ENCODE measurements at places on chromosomes 2 and 18.

- no peak for DNase-seq
These were observed 806.5 kb downstream of the TDRD15 start for GRCh38 chr2:21930226-21930625.

DNA sequence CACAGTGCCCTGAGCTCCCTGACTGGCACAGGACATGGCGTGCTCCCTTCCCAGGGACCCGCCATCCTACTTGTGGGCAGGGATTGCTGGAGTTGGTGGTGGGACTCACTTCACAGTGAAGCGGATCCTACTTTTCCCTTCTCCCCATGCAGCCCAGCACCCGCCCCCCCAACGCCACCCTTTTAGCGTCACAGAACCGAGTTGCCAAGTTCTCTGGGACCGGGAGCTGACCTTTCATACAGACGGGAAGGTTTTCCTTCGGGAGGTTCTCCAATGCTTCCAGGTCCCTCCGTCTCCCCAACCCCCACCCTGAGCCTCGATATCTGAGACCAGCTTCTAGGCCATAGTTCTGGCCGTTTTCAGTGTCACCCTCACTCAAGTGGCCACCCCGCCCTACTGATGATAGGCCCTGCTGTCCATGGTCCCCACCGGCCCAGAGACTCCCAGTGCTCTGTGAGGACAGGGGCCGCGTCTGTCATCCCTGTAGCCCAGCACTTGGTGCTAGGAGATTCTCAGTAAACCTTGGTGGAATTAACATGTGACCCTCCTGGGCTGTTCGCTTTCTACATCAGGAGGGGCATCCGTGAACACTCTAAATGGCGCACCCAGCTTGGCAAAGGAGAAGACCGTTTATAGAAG lies 1.6 kb upstream of the DNMT3A start:
- DNase-seq: no peak

- no peak for DNase-seq
These were observed 110.6 kb upstream of the LYPD1 start for GRCh38 chr2:132780651-132781050.

GRCh38 chr18:76572518-76573247 lies 77.6 kb upstream of the ZNF516 start:
- DNase-seq: no peak

DNA sequence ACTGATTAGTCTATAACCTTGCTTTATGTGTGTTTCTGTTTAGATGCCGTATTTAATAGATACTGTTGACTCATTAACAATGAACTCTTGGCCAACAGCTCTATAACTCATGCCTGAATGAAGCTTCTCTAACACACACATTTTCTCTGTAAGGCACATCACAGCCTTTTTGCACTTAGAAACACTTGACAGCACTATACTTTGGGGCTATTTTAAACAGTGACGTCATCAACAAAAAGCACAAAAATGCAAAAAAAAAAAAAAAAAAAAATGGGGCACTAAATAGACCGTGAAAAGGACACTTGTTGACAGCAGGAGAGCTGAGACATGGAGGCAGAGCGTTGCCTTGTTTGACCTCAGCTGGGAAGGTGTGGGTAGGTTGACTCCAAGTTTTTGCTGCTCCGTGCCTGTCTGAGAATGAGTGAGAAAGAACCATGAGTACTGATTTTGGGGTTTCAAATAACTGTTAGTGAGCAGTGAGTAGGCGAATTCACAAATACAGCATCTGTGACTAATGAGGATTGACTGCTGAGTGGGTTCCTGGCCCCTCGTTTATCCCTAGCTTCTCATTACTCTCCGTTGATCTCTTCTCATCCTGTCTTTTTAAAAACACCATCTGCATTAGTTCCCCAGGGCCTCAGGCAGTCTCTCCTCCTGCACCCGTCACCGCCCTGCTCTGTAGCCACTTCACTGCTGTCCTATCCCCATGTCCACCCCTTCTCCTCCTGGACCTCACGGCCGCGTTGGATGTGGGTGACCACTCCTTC lies 24.4 kb downstream of the SPP2 start:
- DNase-seq: no peak

- no peak for DNase-seq
These were observed 93.2 kb downstream of the CACNB4 start for GRCh38 chr2:152005607-152006006.

DNA sequence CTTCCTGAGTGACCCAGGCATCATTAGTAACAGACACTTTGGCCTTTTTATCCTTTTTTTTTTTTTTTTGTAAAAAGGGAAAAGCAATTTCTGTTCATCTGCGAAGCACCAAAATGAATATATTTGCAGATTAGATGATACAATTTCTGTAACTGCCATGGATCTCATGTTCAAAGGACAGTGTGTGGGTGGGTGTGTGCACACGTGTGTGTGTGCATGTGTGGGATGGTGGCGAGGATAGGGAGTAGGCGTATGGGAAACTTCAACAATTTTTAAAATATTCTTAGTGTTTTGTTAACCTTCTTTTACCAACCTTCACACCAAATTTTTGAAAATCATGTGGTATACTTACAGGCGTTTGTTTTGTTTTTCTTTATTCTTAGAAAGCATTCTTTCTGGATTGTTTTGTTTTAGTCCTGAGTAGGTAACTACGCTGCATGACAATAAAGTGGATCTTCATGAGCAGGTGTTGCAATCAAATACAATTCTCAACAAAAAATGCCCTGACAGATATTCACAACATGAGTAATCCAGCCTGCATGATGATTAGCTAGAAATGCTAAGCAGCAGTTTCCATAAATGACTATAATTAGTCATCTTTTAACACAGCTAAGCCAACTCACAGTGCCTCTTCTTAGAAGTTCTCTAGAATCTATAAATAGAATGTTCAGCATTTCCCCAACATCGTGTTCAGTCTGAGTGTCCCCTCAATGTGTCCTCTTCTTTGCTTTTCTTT lies 53.5 kb upstream of the RMDN2 start:
- DNase-seq: no peak

GRCh38 chr2:153163055-153163454 lies 315.5 kb downstream of the RPRM start:
- DNase-seq: no peak

DNA sequence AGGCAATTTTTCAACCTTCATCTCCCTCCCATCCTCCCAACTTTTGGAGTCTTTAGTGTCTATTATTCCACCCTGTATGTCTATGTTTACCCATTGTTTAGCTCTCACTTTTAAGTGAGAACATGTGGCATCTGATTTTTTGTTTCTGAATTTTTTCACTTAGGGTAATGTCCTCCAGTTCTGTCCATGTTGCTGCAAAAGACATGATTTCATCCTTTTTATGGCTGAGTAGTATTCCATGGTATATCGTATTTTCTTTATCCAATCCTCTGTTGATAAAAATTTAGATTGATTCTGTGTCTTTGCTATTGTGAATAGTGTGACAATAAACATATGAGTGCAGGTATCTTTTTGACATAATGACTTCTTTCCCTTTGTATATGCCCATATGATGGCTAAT lies 48.2 kb downstream of the G6PC2 start:
- no peak for DNase-seq

GRCh38 chr2:97851172-97851571 lies 137.8 kb downstream of the ZAP70 start:
- no peak for DNase-seq

DNA sequence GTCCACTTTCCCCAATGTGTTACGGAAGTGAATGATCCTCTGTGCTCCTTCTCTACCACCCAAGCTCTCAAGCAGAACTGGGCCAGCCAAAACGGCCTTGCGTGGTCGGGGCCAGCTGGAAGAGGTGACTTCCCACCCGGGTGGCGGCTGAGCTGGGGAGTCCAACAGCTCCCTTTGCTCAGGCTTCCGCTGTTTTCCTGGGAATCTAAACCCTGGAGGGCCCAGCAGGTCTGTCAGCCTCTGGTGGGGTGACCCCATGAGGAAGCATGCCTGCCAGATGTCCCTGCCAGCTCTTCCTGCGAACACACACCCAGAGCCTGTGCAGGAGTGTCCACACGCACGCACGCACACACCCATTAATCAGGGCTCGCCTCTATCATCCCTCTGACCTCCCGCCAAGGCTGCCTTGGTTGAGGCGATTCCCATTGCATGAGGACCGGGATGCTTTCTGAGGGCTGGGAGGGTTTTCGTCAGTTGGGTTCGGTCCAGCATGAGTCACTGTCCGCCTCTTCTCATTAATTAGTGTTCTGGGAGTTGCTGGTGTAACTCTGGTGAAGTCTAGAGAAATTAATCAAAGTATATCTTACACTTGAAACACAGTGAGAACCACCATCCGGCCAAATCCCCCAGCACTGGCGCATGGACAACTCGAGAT lies 90.6 kb downstream of the TWIST2 start:
- peak; percentile 73 for DNase-seq

Measured in GOT3 (cell line).